Memory B cell (primary cell): ENCODE measurements at places on chromosomes 11 and 22.

- DNase-seq = peak; percentile 10
These were observed 44.6 kb downstream of the COPB1 start for GRCh38 chr11:14454861-14455632.

DNA sequence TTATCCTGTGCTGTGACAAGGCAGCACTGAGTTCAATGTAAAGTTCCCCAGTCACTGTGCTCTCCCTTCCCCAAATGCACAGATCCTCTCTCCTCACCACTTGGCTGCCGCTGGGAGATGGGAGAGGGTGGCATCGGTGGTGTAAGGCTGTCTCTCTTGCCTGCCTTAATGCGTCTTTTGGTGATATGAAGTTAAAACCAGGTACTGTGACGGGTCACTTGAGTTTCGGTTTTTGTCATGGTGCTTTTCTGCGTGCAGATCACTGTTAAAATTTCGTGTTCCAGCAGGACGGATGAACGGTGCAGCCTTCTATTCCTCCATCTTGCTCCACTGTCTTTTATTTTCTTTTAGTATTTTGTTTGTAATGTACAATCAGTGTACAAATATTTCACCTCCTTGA is 18.6 kb downstream of the GLB1L2 start:
- DNase-seq = no peak

DNA sequence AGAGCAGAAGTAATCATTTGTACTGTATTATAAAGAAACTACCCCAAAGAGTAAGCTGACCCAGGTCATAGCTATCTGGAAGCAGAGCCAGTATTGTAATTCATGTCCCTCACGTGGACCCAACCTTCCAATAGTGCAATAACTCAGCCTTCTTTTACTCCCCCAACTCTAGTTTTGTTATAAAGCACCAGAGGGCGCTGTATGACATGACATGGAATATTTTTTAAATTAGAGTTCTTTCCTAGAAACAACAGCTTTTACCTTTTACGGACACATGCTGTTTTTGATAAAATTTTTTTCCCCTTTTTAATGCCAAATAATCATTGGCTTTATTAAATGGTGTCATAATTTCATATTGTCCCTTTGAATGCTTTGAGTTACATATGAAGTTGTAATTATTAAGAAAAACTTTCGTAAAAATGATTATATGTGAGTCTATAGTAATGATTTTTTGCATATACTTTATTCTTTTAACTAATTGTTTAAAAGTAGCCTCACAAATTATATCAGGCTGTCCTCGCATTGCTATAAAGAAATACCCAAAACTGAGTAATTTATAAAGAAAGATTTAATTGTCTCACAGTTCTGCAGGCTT is 76.9 kb downstream of the DKK3 start:
- no peak for DNase-seq

GRCh38 chr11:123815122-123815521 is 9.0 kb upstream of the OR6M1 start:
- no peak for DNase-seq

DNA sequence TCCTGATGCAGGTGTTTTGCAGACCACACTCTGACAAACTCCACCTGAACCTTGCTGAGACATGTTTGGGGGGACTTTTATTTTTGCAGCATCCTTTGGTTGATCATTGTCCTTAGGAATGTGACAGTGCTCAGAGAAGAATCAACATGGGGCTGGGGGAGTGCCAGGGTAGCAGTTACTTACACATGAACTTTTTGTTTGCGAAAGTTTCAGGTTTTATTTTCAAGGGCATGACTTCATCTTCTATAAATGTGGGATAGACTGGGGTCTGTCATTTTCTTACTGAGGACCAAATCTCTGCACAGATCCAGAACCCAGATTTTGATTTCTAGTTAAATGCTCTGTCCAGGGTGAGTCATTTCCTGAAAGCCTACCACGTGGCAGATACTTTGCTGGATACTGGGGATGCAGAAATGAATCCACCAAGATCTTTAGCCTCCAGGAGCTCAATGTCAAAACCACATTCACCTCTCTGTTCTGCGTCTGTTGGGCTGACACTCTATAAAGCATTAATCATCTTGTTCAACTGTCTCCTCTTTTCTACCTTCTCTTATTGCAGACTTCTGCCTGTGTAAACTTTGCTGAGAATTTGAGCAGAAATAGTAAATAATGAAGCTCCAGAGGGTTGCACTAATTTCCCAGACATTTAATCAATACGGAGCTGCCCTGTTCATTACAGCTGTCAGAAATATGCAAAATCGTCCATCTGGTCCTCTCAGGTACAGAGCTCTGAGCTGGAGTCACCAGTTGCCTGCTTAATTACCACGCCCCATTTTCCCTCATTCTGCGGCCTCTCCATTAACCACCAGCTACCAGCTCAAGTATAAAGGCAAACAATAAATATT is 387.9 kb downstream of the MIAT start:
- no peak for DNase-seq

DNA sequence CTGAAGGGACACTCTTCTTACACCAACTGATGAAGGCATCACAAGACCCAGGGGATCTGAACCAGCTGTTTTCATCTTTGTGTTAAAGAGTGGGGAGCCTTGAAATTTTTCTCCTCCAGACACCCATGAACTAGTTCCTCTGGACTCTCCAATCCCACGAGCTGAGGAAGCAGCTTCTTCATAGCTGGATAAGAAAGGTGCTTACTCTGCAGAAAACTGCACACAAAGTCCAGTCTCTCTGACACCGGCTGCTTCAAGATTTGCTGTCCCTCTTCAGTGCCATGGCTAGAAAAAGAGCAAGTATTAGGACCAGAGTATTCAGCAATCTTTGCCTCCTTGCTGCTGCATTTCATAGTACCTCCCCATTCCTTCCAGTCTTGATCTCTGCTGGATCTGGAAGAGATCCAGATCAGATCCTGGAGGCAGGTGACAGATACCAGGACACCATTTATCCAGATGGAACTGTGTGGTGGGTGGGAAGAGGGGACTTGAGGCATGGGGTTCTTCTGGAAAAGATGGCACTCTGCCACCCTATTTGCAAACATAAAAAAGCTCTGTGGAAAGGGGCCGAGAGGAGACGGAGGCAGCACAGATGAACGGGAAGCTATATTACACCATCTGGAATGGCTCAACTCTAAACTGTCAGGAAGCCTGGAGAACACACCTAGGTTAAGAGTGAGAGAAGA is 25.5 kb downstream of the IL18BP start:
- no peak for DNase-seq

DNA sequence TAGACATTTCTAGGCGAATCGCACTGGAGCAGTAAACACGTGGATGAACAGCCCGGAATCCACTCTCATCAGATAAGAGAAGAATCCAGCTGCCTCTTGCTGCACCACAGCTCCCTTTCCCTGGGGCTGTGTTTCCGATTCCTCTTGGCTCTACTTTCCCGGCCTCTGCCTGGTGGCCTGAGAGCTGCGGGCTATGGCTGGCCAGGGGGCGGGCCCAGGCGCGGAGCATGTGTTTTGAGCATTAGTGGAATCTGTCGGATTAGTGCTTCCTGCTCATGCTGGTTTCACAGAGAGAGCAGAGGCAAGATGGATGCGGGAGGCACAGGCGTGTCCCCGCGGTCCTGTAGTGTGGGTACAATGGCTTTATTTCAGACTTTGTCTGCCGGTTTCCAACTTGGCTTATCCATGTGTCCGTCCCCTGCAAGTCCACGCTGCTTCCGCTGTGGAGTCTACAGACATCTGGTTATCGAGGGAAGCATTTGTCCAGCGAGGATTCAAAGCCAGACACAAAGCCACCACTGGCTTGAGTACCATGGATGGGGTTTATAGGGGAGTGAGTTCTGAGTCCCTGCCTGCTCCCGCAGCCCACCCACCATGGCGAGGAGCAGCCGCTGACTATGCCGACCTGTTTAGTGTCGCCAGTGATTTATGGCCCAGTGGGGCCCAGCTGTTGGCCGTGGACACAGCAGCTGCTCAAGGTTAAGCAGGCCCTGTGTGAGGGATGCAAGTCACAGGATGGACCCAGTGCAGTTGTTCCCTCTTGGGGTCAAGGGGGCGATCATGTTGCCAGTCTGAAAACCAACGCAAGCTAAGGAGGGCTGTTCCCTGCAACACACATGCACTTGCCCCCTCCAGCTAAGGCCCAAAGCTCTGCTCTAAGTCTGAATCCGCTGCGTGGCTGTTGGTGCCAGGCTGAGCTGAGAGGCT is 43.3 kb upstream of the EP300 start:
- no peak for DNase-seq

GRCh38 chr11:79708319-79708932 is 267.6 kb upstream of the TENM4 start:
- no peak for DNase-seq

DNA sequence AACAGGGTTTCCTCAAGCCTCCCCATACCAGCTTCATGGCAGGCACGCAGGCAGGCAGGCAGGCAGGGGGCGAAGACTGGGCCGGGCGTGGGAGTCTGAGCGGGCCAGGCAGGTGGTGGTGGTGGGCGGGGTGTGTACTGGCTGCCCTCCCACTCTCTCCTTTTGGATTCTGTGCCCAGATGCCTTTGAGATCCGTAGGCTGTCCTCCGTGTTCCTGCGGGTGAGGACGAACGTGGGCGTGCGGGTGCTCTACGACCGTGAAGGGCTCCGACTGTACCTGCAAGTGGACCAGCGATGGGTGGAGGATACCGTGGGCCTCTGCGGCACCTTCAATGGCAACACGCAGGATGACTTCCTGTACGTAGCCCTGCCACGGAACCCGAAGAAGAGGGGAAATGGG is 23.0 kb downstream of the OTOG start:
- DNase-seq = no peak

GRCh38 chr11:132858223-132858622 is 674.1 kb downstream of the OPCML start:
- DNase-seq = no peak

- no peak for DNase-seq
These were observed 165.9 kb upstream of the NCAM1 start for GRCh38 chr11:112795142-112795815.

- no peak for DNase-seq
These were observed 306.1 kb downstream of the C11orf87 start for GRCh38 chr11:109728056-109728455.

GRCh38 chr11:80958361-80958760 is 1517.5 kb upstream of the TENM4 start:
- DNase-seq = no peak

DNA sequence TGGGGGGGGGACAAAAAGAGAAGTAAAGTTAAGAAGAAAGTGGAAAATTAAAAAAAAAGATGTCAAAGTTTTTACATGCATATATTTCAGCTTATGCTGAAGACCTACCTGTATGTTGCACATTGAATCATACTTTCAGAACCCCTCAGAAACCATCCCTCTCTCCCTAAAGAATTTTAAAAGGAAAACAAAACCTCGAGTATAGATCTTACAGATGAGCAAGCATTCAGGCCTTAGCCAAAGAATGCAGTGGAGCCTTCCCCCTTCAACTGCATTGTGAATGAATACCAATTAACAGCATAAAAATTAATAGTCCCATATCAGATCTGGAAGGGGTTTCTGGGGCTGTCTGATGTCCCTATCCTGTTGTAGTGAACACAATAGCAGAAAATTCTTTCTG is 16.3 kb downstream of the KDELR3 start:
- DNase-seq = no peak

DNA sequence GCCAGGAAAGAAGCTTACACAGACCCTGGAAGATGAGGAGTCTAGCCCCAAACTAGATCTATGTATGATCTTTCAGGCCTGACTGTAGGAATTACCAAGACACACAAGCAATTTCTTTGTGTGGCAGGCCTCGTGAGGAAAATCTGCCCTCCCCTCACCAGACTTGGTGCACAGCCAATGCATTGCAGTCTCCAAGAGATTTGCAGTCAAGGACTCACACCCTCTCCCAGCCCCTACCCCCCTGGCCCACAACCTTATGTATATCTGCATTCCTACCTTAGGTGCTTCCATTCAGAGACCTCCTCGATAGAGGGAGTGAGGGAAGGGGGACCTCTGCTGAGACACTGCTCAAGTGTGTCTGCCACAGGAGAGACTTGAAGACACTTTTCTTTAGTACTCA is 9.8 kb downstream of the OR8B12 start:
- no peak for DNase-seq

- DNase-seq = no peak
These were observed 11.8 kb downstream of the SLC25A45 start for GRCh38 chr11:65370659-65371049.

DNA sequence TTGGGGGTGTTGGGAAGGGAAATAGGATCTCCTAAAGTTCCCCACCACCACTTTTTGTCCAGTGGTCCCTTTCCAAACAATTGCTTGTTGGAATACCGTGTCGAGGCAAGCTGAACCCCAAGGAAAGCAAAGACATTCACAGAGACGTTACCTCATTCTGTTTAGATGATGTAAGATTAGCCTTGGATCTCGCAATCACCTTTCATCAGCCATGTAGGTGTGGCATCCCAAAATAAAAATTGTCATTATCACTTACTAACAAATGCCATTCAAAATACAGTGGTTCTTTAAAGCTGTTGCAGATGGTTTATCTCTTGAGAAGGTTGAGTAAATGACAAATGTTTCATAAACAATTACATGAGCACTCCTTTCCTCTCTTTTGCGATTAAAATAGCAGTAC is 86.5 kb upstream of the SLC25A18 start:
- DNase-seq = no peak

- DNase-seq = peak; percentile 78
These were observed 63.4 kb downstream of the FLI1 start for GRCh38 chr11:128757235-128757711.

- DNase-seq = no peak
These were observed 41.1 kb downstream of the AMOTL1 start for GRCh38 chr11:94809251-94809650.

DNA sequence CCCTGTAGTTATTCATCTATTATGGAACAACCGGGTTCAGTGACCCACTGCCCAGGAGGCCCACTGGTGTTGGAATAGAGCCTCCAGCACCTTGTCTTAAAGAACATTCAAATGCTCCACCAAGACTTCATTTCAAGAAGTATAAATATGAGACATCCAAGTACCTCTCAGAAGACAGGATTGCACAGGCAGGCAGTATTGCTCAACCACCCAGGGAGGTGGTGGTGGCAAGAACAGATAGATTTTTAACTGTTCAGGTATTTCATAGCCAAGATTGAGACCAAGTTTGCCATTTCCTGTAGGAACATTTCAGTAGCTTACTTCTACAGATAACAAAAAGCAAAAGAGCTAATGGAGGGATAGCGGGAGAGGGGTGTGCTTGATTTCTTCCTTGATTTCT is 78.7 kb downstream of the COMMD9 start:
- DNase-seq = no peak

DNA sequence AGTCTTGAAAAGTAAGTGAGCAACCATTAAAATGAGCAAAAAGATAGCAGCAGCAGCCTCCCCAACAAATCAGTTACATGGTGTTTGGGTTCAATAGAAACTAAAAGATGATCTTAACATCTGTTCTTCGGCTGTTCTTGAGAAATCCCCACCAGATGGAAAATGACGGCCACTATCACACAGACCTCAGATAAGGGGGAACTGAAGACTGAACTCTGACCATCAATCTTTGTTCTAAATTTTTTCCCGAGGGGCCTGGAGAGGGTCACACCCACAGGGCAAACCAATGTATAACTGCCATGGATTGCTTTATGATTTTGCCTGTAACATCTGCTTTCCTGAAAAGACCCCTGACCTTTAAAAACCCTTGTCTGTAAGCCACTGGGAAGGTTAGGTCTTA is 624.8 kb upstream of the KIRREL3 start:
- no peak for DNase-seq
